T-helper 22 cell (primary cell): ENCODE measurements at places on chromosomes 5 and 9.

DNA sequence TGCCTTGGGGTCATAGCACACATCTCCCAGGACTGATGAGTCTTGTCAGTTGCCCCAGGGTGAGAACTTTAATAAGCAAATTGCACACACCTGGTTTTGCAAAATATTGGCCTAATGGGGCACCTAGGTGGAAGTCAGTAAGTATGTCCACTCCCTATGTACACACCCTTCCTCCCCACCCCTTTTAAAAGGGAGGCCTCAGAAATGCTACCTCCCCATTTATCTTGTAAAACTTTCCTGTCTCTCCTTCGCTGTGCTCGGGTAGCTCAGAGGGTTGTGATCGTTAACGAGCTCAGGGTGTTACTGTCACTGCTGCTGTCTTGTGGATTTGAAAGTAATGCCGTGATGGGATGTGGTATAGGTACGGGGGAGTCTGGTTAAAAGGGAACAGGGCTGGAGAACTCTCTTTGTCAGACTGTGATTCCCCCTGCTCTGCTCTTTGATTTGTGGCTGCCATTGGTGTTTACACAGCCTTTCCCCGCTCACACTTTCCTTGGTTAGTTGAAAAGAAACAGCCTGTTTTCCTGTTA is 26.2 kb downstream of the ZNF462 start:
- no peak for DNase-seq

- no peak for DNase-seq
Observed at GRCh38 chr9:99660191-99660636, 161.5 kb upstream of the NR4A3 start.

DNA sequence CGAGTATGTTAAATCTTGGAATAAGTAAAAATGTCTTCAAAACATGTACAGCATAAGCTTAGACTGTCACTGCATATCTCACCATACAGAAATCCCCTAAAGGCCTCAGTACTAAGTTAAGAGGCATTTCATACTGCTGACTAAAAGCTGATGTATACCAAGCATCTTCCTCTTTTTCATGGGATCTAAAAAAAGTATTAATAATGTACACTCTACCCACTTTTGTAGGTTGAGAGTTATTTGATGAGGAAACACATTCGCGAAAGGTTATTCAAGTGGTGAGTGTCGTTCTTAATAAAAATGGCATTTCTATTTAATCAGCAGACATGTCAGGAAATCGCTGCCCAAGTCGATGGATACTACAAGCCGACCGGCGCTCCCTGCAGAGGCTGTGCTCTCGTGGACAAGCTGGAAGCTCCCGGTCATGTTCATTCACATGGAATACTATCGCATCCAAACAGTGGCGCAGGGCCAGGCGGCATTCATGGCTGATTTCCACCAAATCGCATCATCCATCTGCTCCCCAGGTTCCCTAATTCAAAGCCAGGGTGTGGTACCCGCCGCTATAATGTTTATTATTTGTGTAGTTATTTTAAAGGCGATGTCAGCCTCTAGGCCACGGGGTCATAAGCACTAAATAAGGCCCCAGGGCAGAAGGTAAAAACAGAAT is 724 bp downstream of the SGTB start:
- DNase-seq, result no peak

- no peak for DNase-seq
Observed at GRCh38 chr9:130043654-130044623, 950 bp upstream of the FNBP1 start.

DNA sequence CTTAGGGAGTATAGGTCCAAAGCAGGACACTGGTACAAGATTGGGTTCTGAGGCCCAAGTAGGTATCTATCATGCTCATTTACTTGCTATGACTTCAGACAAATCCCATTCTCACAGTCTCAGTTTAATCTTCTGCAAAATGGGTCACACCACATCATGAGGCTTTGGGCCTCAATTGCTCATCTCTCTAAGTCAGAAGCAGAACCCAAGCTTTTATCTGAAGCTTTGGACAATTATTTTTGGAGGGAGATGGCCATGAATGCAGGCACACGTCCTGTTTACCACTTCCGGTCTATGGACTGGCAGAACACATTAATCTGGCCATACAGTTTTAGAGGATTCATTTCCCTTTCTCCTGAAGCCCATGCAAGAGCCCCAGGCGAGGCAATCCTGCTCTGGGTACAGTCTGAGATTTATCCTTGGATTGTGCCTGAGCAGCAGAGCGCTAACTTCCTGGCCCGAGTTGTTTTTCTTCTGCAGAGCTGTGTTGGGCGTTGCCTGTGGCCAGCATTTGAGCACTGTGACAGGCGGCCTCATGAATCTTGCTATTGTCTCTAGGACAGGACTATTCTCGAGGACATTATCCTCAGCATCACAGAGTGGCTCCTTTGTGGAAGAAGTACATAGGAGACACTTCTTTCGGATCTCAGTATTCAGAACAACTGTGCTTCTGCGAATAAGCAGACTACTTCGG is 16.1 kb downstream of the SLC22A4 start:
- DNase-seq, result no peak

DNA sequence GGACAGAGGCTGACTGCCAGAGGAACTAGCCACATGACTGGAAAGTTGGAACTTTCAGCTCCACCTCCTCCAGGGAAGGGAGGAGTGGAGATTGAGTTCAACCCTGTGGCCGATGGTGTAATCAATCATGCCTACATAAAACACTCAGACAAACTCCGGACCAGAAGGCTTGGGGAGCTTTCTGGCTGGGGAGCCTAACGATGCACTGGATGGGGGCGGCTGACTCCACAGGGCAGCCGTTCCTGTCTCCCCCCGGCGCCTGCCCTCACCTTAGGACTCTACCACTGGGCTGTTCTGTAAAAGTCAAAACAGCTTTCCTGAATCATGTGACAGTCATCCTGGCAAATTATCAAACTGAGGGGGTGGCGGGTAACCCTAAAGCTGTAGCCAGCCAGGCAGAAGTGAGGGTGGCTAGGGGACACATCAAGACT is 58.0 kb downstream of the GOLM1 start:
- DNase-seq, result no peak

GRCh38 chr5:54309276-54309675 is 1.1 kb downstream of the ARL15 start:
- no peak for DNase-seq

DNA sequence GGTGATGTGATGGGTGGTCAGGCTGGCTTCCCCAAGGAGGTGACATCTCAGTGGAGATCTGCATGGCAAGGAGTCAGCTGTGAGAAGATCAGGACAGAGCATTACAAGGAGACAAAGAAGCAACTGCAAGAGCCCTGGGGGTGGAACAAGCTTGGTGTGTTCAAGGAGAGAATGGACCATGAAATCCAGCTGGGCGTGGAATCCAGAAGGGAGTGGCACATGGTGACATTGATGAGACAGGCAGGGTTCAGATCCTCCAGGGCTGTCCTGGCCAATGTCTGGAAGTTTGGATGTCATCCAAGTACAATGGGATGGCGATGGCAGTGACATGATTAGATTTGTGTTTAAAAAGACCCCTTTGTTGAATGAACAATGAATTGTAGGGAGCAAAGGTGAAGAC is 175.6 kb downstream of the MACROH2A1 start:
- no peak for DNase-seq

- no peak for DNase-seq
Observed at GRCh38 chr5:95178046-95178651, 106.7 kb downstream of the MCTP1 start.

GRCh38 chr5:91978221-91978882 is 595.2 kb upstream of the ARRDC3 start:
- DNase-seq, result no peak

DNA sequence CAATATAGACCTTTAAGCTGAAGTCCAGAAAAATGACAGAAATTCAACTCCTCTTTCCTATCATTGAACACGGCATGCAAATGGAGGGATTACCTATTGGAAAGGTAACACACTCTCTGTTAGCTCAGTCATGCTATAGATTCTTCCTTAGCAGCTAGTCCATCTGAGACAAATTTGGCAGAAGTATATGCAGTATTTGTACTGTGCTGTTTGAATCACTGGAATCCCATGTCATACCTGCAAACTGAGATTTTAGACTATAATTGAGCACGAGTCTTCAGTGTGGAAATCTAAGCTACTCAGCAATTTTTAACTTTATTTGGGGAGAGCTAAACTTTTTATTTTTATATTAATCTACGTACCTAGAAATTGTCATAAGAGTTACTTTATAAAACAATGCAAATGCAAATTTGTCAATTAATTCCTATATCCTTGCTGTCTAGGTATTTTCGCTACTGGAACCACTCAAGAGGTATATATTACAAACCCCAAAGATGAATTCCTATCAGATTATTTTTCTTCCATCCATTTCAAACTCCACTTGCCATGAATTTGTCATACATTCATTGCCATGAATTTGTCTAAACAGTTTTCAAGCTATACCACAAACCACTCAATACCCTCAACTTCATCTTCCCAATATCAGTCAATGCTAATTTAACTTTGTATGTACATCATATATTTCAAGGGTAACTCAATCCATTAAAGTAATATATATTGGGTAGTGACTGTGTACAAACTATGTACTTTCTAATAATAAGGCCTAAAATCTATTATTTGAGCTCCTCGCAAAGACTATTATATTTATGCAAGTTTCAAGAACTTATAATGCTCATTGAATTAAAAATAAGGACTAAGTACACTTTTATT is 224.8 kb downstream of the MEF2C start:
- no peak for DNase-seq

- DNase-seq, result no peak
Observed at GRCh38 chr9:109487247-109487646, 10.9 kb downstream of the PTPN3 start.

GRCh38 chr9:137482094-137482781 is 23.1 kb upstream of the NSMF start:
- no peak for DNase-seq

- no peak for DNase-seq
Observed at GRCh38 chr5:91998774-91999173, 615.7 kb upstream of the ARRDC3 start.

GRCh38 chr9:118318770-118319431 is 614.7 kb downstream of the TLR4 start:
- DNase-seq, result no peak

- peak; percentile 51 for DNase-seq
Observed at GRCh38 chr5:134122530-134122929, 8.0 kb downstream of the TCF7 start.

- DNase-seq, result no peak
Observed at GRCh38 chr9:133606708-133607025, 2.5 kb downstream of the FAM163B start.

DNA sequence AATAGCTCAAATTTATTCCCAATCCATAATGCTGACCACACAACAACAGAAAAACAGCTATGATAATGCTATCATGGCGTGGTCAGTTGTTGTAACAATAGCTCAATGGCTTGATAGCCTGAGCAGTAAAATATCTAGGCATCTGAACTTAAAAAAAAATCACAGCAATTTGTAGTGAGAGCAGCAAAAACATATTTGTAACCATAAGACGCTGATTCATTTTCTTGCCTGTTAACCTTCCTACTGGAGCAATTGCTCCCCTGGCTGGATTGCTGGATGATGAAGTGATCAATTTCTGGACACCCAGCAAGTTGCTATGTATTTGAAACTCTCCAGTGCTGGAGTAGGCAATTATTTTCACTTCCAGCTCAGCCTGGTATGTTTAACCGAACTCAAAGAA is 115.1 kb downstream of the PCSK1 start:
- no peak for DNase-seq

DNA sequence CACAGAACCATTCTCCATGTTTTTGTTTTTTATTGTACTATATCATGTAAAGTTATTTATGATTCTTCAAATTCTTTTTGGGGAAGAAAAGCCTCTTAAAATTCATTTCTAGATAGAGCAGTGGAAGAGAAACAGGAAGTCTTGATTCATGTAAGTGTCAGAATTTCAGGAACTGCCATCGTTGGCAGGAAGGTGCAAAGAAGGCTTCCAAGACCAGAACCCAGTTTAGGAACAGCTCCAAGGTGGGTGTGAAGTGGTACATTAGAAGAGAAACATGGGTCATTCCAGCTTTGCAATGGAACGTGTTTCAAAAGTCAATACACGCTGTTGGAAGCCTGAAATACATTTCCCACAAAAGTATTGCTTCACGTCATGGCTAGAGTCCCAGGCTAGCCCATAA is 14.8 kb downstream of the SAXO1 start:
- DNase-seq, result no peak

GRCh38 chr9:127557466-127557869 is 54.6 kb upstream of the STXBP1 start:
- no peak for DNase-seq

DNA sequence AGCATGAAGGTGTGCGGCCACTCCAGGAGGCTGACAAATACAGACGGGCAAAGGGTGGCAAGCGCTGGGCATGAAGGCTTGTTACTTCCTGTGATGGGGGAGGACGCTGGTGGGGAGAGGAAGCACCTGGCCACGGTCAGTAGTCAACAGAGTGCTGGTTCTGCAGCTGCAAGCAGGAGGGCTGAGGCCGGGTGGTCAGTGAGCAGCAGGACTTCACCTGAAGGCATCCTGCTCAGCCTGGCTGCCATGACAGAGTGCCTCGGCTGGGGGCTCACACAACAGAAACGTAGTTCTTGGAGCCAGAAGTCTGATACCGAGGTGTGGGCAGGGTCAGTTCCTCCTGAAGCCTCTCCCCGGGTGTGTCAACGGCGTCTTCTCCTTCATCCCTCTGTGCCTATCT is 118.6 kb upstream of the IRX4 start:
- DNase-seq, result no peak

DNA sequence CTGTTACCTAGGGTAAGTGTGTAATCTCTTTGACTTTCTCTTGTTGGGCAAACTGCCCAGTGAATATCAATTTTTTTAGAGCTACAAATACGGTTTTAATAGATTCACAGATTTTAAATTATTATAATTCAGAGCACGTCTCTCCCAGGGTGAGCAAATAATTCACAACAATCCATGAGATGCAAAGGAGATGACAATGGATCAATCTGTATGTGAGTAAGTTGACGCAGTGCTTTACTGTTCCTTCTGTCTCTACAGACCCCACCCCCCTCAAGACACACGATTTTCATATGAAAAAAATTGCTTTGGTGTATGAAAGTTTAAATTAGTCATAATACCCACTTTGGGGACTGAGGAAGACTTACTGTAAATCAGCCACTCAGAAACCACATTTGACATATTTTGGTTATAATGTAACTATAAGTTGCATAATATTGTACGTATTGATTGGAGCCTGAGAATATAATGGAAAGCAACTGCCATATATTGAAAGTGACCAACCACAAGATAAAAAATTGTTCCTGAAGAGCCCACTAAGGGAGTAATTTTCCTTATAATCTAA is 201.7 kb downstream of the BNC2 start:
- no peak for DNase-seq

GRCh38 chr9:28967226-28967625 is 1393.9 kb upstream of the C9orf72 start:
- no peak for DNase-seq

DNA sequence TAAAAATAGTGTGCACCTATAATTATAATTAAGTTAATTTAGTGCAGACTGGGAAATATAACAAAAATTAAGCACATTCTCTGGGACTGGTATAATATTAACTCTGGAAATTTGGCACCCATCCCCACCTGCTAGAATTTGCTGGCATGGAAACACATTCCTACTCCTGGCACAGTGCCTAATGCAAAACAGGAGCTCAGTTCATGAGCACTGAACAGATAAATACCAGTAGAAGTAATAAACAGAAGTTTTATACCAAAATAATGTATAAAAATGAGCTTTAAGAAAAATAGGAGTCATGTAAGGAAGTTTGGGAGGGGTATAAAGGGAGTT is 23.7 kb upstream of the NPR3 start:
- no peak for DNase-seq

GRCh38 chr5:93348231-93348630 is 232.8 kb downstream of the NR2F1-AS1 start:
- no peak for DNase-seq

- no peak for DNase-seq
Observed at GRCh38 chr9:92141144-92142129, 26.2 kb upstream of the SPTLC1 start.
